Activated CD8-positive, alpha-beta T cell treated with anti-CD3 and anti-CD28 coated beads, Interleukin-2, amount 10 ng/mL, durations not matched to agents 7 days and 5 days (primary cell): ENCODE measurements at places on chromosomes 7 and 10. TPM values are rescaled to one million over a fixed set of nuclear protein-coding genes. Genes with fewer than 3 reads are reported as not detected.

The GIMAP5 gene
- 56.3 TPM for total RNA-seq

DNA sequence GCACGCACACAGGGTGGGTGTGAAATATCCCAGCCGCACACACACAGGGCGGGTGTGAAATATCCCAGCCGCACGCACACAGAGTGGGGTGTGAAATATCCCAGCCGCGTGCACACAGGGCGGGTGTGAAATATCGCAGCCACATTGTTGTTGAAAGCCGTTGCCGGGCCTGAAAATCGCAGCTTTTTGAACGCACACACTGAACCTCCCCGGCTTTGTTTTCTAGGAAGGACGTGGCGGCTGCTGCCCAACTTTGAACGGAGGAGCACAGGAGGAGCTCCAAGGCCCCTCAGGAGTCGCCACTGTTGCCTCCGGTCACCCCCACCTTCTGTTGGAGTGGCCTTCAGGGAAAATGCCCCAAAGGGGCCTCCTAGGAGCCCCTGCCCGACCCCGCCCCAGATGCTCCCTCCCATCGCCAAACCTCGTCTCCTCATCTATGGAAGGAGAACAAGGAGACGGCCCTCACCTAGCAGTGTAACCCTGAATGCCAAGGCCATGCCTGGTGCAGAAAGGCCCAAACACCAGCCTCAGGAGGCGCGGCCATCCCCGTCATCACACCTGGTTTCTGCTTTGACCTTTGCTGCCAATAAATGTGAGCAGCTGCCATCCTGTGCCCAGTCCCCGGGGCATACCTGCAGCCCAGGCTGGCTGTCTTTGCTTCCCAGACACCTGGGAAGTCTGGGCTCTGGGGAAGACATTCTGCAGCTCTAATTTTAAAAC lies 318.6 kb downstream of the PTPRN2 start:
- DNase-seq = no peak
- H3K4me3 ChIP-seq = no peak overlapping the region
- H3K36me3 ChIP-seq = no peaks in the 10 kb centered on the region

DNA sequence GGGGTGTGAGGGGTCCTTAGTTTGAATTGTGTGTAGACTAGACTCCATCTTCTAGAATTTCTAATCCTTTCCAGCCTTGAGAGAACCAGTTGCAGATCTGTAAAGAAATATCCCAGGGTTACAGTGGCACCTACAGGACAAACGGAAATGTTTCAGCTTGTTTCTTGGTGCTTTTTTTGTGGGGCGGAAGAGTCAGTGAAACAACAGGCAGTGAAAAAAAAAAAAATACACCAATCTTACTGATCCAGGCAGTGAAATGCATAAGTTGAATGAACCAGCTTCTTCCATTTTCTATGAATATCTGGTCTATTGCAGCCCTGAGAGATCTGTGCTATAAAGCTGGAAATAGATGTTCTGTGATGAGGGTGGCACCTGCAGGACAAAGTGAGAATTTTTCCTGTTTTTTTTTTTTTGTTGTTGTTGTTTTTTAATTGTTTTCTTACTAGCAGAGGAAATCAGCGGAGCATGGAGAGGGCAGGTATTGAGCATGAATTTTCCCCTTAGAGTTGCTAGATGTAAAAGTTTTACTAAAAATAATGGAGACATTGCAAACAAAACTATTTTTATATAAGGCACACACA lies 81.9 kb upstream of the DYNC1I1 start:
- no peaks in the 10 kb centered on the region for H3K36me3 ChIP-seq
- no peak overlapping the region for H3K4me3 ChIP-seq
- peak; percentile 33 for DNase-seq
- H3K27me3 ChIP-seq = no peaks in the 10 kb centered on the region
- H3K4me1 ChIP-seq = peaks cover 2% of the 10 kb centered on the region

- peaks cover 11% of the 10 kb centered on the region for H3K4me1 ChIP-seq
- H3K36me3 ChIP-seq = no peaks in the 10 kb centered on the region
- H3K4me3 ChIP-seq = no peak overlapping the region
- DNase-seq = no peak
- H3K27ac ChIP-seq = no peak overlapping the region
- H3K27me3 ChIP-seq = no peaks in the 10 kb centered on the region
These were observed 89.3 kb upstream of the ARID5B start for GRCh38 chr10:61812052-61812721.

GRCh38 chr7:42868480-42868879 lies 43.4 kb downstream of the C7orf25 start:
- H3K36me3 ChIP-seq = peaks cover 2% of the 10 kb centered on the region
- no peak for DNase-seq
- no peak overlapping the region for H3K4me3 ChIP-seq
- H3K4me1 ChIP-seq = peaks cover 10% of the 10 kb centered on the region

DNA sequence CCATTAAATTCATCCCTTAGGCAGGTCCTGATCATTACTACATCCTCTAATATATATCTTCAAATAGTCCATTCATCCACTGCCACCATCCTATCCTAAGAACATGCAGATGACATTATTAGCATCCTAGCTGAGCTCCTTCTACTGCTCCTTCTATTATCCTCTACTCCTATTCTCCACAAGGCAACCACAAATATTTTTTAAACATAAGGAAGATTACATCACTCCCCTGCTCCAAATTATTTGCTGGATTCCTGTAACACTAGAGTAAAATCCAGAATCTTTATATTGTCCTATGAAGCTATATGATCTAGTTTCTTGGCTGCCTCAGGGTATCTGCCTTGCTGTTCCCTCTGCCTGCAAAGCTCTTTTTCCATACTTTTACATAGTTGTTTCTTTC lies 176.3 kb upstream of the SLC26A5 start:
- peaks cover 2% of the 10 kb centered on the region for H3K27me3 ChIP-seq
- no peaks in the 10 kb centered on the region for H3K36me3 ChIP-seq
- no peaks in the 10 kb centered on the region for H3K4me1 ChIP-seq
- no peak overlapping the region for H3K4me3 ChIP-seq

- no peaks in the 10 kb centered on the region for H3K4me1 ChIP-seq
- H3K27ac ChIP-seq = no peak overlapping the region
- H3K4me3 ChIP-seq = no peak overlapping the region
- no peaks in the 10 kb centered on the region for H3K36me3 ChIP-seq
- peaks cover 5% of the 10 kb centered on the region for H3K27me3 ChIP-seq
These were observed 17.9 kb upstream of the BMPER start for GRCh38 chr7:33887266-33887975.

DNA sequence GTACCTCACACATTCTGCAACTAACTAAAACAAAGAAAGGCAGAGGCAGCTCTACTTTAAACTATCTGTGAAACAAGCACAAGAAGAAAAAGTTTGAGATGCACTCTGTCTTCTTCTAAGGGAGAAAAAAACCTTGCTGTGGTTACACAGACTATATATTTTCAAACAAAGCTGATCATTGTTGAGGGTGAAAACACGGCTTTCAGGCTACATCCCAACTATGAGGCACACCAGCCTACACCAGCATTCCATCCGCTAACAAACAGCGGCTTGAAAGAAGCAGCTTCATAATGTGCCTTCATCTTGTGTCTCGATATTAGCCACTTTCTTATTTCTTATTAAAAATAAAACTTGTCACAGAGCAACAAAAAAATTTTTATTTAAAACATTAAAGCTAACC lies 79.1 kb downstream of the USP6NL start:
- H3K36me3 ChIP-seq = no peaks in the 10 kb centered on the region
- no peak for DNase-seq
- no peak overlapping the region for H3K4me3 ChIP-seq
- H3K4me1 ChIP-seq = peaks cover 27% of the 10 kb centered on the region
- H3K27ac ChIP-seq = no peak overlapping the region

The TMEM229A gene
- not detected for total RNA-seq

GRCh38 chr10:31136930-31137885 lies 105.5 kb upstream of the ZNF438 start:
- H3K4me3 ChIP-seq = no peak overlapping the region
- H3K27me3 ChIP-seq = no peaks in the 10 kb centered on the region
- peak overlapping the region; percentile 26 for H3K27ac ChIP-seq
- peak; percentile 22 for DNase-seq
- peaks cover 45% of the 10 kb centered on the region for H3K4me1 ChIP-seq

DNA sequence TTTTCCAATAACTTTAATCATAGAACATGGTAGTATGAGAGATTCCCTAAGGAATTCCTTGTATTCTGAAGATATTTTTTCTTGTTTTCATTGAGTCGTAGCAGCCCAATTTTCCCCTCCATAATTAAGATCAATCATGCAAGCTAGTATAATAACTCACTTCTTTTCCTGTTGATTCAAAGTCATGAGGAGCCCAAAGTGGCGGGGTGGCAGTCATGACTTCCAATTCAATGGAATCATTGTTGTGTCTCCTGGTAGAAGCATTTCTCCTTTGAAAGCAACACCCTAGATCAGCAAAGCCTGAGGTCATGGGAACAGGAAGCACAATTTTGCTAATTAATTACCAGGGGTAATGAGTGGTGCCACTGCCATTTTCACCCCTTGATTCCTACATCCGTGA lies 77.6 kb upstream of the MAGI2 start:
- no peak overlapping the region for H3K27ac ChIP-seq
- no peaks in the 10 kb centered on the region for H3K36me3 ChIP-seq
- no peak for DNase-seq
- no peaks in the 10 kb centered on the region for H3K27me3 ChIP-seq
- no peaks in the 10 kb centered on the region for H3K4me1 ChIP-seq

GRCh38 chr10:75531571-75532031 lies 100.2 kb downstream of the LRMDA start:
- H3K27me3 ChIP-seq = peaks cover 4% of the 10 kb centered on the region
- H3K36me3 ChIP-seq = no peaks in the 10 kb centered on the region
- no peak for DNase-seq
- H3K27ac ChIP-seq = no peak overlapping the region

DNA sequence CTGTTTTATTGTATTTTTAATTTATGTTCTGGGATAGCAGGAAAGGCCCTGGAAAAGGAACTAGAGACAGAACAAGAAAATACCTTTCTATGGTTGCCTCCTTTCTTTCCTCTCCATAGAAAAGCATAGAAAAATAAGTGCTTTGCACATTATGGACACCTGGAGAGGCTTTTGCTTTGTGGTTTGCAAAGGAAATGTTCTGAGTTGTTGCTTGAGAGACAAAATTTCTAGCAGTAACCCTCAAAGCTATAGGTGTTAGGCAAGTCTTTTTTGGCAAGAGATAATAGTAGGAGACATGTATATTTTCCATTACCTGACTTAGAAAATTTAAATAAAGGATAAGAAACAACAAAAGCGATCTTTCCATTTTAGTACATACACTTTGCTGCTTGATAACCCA lies 378.6 kb upstream of the PRKCQ start:
- H3K36me3 ChIP-seq = peaks cover 3% of the 10 kb centered on the region
- no peak overlapping the region for H3K4me3 ChIP-seq
- H3K4me1 ChIP-seq = peaks cover 23% of the 10 kb centered on the region

The SLC26A3 gene
- total RNA-seq = not detected

- no peak overlapping the region for H3K4me3 ChIP-seq
- no peaks in the 10 kb centered on the region for H3K27me3 ChIP-seq
- H3K36me3 ChIP-seq = peaks cover 9% of the 10 kb centered on the region
- no peak for DNase-seq
- no peaks in the 10 kb centered on the region for H3K4me1 ChIP-seq
These were observed 139.3 kb downstream of the SLC25A13 start for GRCh38 chr7:96182424-96183158.

- no peak for DNase-seq
- no peak overlapping the region for H3K4me3 ChIP-seq
- no peaks in the 10 kb centered on the region for H3K36me3 ChIP-seq
- no peaks in the 10 kb centered on the region for H3K4me1 ChIP-seq
These were observed 157.7 kb upstream of the CHRM2 start for GRCh38 chr7:136710751-136711150.

The SLC16A12 gene
- total RNA-seq = not detected

GRCh38 chr10:132420981-132421846 lies 24.2 kb downstream of the PWWP2B start:
- H3K4me1 ChIP-seq = peaks cover 45% of the 10 kb centered on the region
- peak; percentile 66 for DNase-seq
- H3K36me3 ChIP-seq = no peaks in the 10 kb centered on the region
- peak overlapping the region; percentile 72 for H3K27ac ChIP-seq

- no peak overlapping the region for H3K4me3 ChIP-seq
These were observed 139.8 kb upstream of the AOAH start for GRCh38 chr7:36863901-36864701.

The CALCR gene
- not detected for total RNA-seq

The CAV2 gene
- not detected for total RNA-seq

DNA sequence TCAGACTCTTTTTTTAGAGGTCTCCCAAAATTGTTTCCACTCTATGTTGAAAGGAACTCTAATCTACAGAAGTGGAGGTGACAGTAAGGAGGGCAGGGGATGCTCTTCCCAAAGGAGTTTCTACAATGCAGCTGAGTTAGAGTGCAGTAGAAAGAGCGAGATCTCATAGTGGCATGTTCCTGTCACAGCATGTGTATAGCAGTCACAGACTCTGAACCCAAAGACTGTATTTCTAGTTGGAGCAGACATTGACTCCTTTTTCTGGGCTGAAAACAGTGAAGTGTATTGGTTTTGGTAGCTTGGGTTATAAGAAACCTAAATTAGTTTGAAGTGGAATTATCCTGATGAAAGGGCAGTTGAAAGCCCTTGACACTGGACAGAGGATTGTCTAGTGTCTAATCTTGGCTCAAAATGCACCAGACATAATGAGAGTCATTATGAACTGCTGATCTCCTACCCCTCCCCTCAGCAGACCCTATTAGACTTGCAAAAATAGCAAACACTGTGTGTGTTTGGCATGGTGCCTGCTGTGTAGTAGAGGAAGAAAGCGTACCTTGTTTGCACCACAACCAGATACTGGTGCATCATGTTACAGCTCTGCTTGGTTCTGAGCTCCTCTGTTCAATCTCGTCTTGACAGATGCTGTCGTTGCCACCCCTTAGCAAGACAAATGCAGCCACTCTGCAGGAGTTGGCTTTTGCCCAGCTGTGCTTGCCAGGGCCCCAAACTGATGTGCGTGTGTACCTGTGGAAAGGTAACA lies 336.0 kb downstream of the AUTS2 start:
- no peaks in the 10 kb centered on the region for H3K27me3 ChIP-seq
- H3K27ac ChIP-seq = no peak overlapping the region
- no peaks in the 10 kb centered on the region for H3K4me1 ChIP-seq
- DNase-seq = no peak
- H3K4me3 ChIP-seq = no peak overlapping the region

The IGFBP1 gene
- not detected for total RNA-seq

GRCh38 chr7:12222889-12223579 lies 11.9 kb downstream of the TMEM106B start:
- H3K27ac ChIP-seq = peak overlapping the region; percentile 80
- H3K4me3 ChIP-seq = peak overlapping the region; percentile 57
- H3K27me3 ChIP-seq = no peaks in the 10 kb centered on the region
- peaks cover 59% of the 10 kb centered on the region for H3K4me1 ChIP-seq
- no peak for DNase-seq

DNA sequence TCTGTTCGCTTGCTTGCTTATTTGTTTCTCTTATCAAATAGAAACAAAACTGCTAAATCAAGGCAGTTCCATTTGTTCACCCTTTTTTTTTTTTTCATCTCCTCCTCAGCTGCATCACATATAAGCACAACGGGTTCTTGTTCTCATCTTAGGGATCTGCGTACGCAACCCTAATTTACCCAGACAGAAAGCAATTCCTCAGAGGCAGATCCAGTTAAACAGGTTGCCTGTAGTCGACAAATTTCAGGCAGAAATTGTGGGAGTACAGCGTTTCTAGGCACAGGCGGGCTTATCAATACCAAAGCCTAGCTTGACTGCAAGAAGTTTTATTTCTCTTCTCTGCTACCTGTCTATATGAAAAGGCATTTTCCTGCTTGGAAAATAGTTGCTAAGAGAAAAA lies 565.4 kb downstream of the NXPH1 start:
- no peak for DNase-seq
- H3K27me3 ChIP-seq = no peaks in the 10 kb centered on the region
- no peaks in the 10 kb centered on the region for H3K36me3 ChIP-seq
- H3K4me1 ChIP-seq = no peaks in the 10 kb centered on the region
- no peak overlapping the region for H3K27ac ChIP-seq
- H3K4me3 ChIP-seq = no peak overlapping the region
